Thoracic aorta (tissue), 2 donors: ENCODE measurements at places on chromosomes 13 and 19. TPM values are rescaled to one million over a fixed set of nuclear protein-coding genes. Genes with fewer than 3 reads are reported as not detected.

DNA sequence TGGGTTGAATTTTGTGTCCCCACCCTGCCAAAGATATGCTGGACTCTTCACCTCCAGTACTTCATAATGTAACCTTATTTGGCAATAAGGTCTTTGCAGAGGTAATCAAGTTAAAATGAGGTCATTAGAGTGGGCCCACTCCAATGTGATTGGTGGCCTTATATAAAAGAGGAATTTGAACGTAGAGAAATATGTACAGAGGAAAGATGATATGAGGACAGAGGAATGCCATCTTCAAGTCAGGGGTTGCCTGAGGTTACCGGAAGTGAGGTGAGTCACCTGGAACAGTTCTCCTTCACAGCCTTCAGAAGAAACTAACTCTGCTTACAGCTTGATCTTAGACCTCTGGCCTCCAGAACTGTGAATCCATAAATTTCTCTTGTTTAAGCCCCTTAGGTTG lies 69.9 kb downstream of the GPC5 start:
- no peak for DNase-seq
- H3K27ac ChIP-seq: no peak overlapping the region
- H3K36me3 ChIP-seq: no peaks in the 10 kb centered on the region
- no peak overlapping the region for H3K4me3 ChIP-seq

DNA sequence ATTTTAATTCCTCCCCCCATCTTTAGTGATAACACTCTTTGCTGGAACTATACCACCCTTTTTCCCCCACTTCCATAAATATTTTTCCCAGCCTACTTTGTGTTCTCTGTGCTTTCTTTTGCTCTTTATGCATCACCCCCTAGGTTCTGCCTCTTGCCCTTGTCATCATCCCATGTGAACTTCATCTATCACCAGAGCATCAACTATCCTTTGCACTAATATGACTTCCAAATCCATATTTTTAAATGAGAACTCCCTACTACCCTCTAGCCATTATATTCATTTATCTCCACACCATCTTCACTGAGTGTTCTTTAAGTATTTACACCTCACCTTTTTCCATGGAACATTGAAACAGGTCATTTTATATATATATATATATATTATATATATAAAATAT lies 452.7 kb downstream of the FOXO1 start:
- no peak for DNase-seq
- H3K27me3 ChIP-seq: no peaks in the 10 kb centered on the region
- no peak overlapping the region for H3K27ac ChIP-seq
- H3K36me3 ChIP-seq: no peaks in the 10 kb centered on the region
- no peak overlapping the region for H3K4me3 ChIP-seq

GRCh38 chr19:55678121-55678671 lies 3.2 kb downstream of the EPN1 start:
- no peak for DNase-seq
- peaks cover 37% of the 10 kb centered on the region for H3K36me3 ChIP-seq
- peak overlapping the region; percentile 27 for H3K27ac ChIP-seq
- H3K4me1 ChIP-seq: peaks cover 44% of the 10 kb centered on the region
- H3K27me3 ChIP-seq: no peaks in the 10 kb centered on the region
- peak overlapping the region; percentile 11 for H3K4me3 ChIP-seq

The AP1M2 gene
- not detected for total RNA-seq

DNA sequence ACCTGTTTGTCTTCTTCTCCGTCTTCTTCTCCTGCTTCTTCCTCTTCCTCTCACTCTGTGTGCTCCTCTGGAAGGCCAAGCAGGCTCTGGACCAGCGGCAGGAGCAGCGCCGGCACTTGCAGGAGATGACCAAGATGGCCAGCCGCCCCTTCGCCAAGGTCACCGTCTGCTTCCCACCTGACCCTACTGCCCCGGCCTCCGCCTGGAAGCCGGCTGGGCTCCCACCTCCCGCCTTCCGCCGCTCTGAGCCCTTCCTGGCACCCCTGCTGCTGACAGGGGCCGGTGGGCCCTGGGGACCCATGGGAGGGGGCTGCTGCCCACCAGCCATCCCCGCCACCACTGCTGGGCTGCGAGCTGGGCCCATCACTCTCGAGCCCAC lies 13.9 kb downstream of the CNFN start:
- DNase-seq: no peak
- peaks cover 4% of the 10 kb centered on the region for H3K36me3 ChIP-seq
- no peak overlapping the region for H3K4me3 ChIP-seq
- no peaks in the 10 kb centered on the region for H3K27me3 ChIP-seq
- H3K27ac ChIP-seq: no peak overlapping the region

GRCh38 chr19:789701-790060 lies 7.6 kb upstream of the PTBP1 start:
- H3K36me3 ChIP-seq: no peaks in the 10 kb centered on the region
- H3K4me1 ChIP-seq: no peaks in the 10 kb centered on the region
- no peak overlapping the region for H3K4me3 ChIP-seq
- H3K27ac ChIP-seq: no peak overlapping the region
- DNase-seq: no peak

- H3K36me3 ChIP-seq: no peaks in the 10 kb centered on the region
- no peak for DNase-seq
- no peaks in the 10 kb centered on the region for H3K4me1 ChIP-seq
- no peak overlapping the region for H3K4me3 ChIP-seq
- H3K27ac ChIP-seq: no peak overlapping the region
These were observed 257.2 kb downstream of the FOXO1 start for GRCh38 chr13:40409278-40409677.

DNA sequence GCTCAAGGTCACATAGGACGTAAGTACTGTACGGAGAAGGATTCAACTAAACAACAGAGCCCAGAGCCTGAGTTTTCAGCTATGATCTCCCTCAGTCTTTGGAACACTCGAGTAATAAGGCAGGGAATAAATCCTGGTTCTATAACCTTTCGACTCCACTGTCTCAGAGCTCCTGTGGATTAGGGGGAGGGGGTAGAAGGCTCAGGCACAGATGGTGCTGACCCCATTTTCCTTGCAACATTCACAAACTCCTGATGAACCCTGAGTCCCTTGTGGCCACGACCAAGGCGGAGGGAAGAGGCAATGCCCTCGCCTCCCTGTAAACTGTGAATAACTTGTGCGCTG lies 21.4 kb downstream of the NOVA2 start:
- H3K27ac ChIP-seq: no peak overlapping the region
- H3K27me3 ChIP-seq: no peaks in the 10 kb centered on the region
- H3K4me3 ChIP-seq: no peak overlapping the region
- DNase-seq: no peak
- H3K36me3 ChIP-seq: no peaks in the 10 kb centered on the region

GRCh38 chr13:111265701-111266035 lies 54.8 kb upstream of the TEX29 start:
- H3K27me3 ChIP-seq: no peaks in the 10 kb centered on the region
- H3K27ac ChIP-seq: no peak overlapping the region
- H3K4me3 ChIP-seq: no peak overlapping the region

- DNase-seq: no peak
- H3K36me3 ChIP-seq: no peaks in the 10 kb centered on the region
- no peak overlapping the region for H3K4me3 ChIP-seq
- H3K27me3 ChIP-seq: no peaks in the 10 kb centered on the region
- H3K27ac ChIP-seq: no peak overlapping the region
These were observed 873.7 kb downstream of the SLITRK5 start for GRCh38 chr13:88544836-88545235.

GRCh38 chr13:110113284-110113764 lies 193.6 kb downstream of the COL4A1 start:
- no peak for DNase-seq
- no peaks in the 10 kb centered on the region for H3K36me3 ChIP-seq
- H3K27ac ChIP-seq: no peak overlapping the region
- peaks cover 10% of the 10 kb centered on the region for H3K4me1 ChIP-seq

The MBD3L3 gene
- not detected for total RNA-seq

GRCh38 chr13:110259651-110260050 lies 47.3 kb downstream of the COL4A1 start:
- H3K27ac ChIP-seq: peak overlapping the region; percentile 65
- H3K27me3 ChIP-seq: peaks cover 5% of the 10 kb centered on the region
- H3K36me3 ChIP-seq: no peaks in the 10 kb centered on the region
- DNase-seq: no peak
- peak overlapping the region; percentile 13 for H3K4me3 ChIP-seq

The TNNI3 gene
- total RNA-seq: not detected

- DNase-seq: no peak
- H3K4me3 ChIP-seq: no peak overlapping the region
- H3K36me3 ChIP-seq: no peaks in the 10 kb centered on the region
- H3K27me3 ChIP-seq: no peaks in the 10 kb centered on the region
- no peaks in the 10 kb centered on the region for H3K4me1 ChIP-seq
These were observed 99.0 kb upstream of the TNFSF11 start for GRCh38 chr13:42474954-42475353.

- no peaks in the 10 kb centered on the region for H3K36me3 ChIP-seq
- no peak for DNase-seq
- H3K27me3 ChIP-seq: no peaks in the 10 kb centered on the region
These were observed 219.2 kb upstream of the IRS2 start for GRCh38 chr13:110005563-110005962.

DNA sequence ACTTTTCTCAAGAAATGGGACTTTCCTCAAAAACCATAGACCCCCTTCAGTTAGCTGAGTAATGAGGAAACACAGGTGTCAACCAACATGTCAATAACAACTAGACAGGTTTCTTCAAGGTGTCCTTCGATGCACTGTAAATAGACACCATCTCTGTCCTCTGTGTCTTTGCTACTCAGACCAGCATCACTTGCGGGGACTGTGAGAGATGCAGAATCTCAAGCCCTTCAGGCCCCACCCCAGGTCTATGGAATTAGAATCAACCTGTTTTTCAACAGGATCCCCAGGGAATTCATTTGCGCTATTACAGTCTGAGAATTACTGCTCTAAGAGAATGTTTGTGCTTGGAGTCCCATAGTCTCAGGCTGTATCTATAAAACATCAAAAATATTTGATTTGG lies 469.9 kb downstream of the COG6 start:
- H3K27me3 ChIP-seq: no peaks in the 10 kb centered on the region
- peaks cover 20% of the 10 kb centered on the region for H3K4me1 ChIP-seq
- H3K27ac ChIP-seq: no peak overlapping the region
- no peak overlapping the region for H3K4me3 ChIP-seq

DNA sequence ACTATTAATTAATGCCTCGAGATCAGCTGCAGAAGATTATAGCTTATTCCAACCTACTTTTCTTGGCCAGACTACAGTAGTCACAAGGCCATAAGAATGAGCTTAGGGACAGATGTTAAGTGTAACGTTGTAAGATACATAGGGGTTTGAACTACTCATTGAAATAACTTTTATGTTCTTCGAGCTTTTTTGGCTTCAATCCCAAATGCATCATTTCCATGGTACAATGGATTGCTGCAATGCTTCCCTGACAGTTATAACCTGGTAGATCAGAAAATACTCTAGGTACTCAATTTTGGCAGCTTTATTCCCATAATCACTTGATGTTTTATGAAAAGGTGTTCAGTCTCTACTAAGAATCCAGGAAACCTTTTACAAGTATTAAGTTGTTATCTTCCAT lies 2216.7 kb upstream of the PCDH20 start:
- H3K27me3 ChIP-seq: no peaks in the 10 kb centered on the region
- H3K36me3 ChIP-seq: no peaks in the 10 kb centered on the region
- no peaks in the 10 kb centered on the region for H3K4me1 ChIP-seq
- no peak for DNase-seq
- H3K4me3 ChIP-seq: no peak overlapping the region
- H3K27ac ChIP-seq: no peak overlapping the region

DNA sequence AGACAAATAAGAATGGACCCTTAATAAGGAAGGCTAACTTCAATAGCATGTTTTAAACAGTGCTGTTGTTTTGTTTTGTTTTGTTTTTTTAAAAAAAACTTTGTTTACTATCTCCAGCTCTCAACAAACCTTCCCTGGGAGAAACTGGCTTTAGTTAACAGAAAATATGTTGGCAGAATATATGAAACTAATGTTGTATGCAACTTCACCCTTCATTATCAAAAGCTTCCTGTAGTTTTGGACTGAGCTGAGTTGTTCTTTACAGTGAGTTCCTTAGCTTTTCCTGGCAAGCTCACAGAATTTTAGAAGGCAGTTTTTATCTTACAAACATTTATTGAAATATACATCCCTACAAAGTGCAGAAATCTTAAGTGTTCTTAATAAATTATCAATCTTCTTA lies 2480.7 kb upstream of the PCDH20 start:
- no peaks in the 10 kb centered on the region for H3K36me3 ChIP-seq
- H3K4me1 ChIP-seq: no peaks in the 10 kb centered on the region
- DNase-seq: no peak
- H3K4me3 ChIP-seq: no peak overlapping the region
- no peaks in the 10 kb centered on the region for H3K27me3 ChIP-seq
- no peak overlapping the region for H3K27ac ChIP-seq

The CELF5 gene
- total RNA-seq: not detected

The LYPD5 gene
- 5.9 TPM for total RNA-seq

DNA sequence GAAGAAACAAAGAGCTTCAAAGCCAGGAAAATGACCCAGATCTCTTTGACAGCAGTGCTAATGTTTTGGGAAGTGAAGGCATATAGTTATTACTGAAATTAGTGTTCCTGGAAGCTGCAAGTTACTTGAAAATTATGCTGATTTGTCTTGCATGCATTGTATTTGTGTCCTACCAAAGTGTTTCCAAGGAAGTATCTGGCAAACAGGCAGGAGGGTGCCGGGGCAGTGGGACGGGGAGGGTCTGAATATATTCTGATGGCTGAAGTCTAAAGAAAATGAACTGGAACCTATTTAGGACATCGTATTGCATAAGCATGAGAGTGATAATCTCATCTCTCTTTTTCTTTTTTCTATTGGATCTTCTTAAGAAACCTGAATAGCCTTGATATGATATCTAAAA lies 9.0 kb downstream of the RNASEH2B start:
- H3K4me3 ChIP-seq: no peak overlapping the region
- no peaks in the 10 kb centered on the region for H3K36me3 ChIP-seq
- H3K4me1 ChIP-seq: peaks cover 6% of the 10 kb centered on the region
- no peaks in the 10 kb centered on the region for H3K27me3 ChIP-seq

DNA sequence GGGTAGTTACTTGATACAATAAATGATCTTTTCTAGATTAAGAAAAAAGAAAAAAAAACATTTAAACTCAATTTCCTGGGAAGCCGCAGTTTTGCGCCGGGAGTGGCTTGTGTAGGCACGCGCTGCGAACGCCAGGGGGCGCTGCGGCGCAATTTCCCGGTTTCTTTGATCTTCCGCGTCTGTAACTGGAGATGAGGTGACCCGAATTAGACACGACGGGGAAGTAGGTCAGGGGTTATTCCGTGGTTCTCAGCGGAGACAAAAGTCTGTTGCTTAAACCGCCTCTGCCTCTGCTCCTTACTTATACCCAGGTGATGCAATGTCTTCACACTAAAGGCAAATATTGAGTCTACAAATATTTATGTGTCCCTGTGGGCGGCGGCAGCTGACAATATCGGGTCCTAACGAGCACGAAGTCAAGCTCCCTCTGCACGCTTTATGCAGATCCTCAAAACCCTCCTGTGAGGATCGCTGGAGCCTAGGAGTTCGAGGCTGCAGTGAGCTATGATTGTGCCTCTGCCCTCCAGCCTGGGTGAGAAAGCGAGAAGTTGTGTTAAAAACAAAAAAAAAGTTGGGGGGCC lies 15.2 kb downstream of the STXBP2 start:
- no peaks in the 10 kb centered on the region for H3K36me3 ChIP-seq
- H3K4me3 ChIP-seq: peak overlapping the region; percentile 49
- no peaks in the 10 kb centered on the region for H3K27me3 ChIP-seq
- no peak overlapping the region for H3K27ac ChIP-seq
- no peak for DNase-seq
- peaks cover 5% of the 10 kb centered on the region for H3K4me1 ChIP-seq

GRCh38 chr13:92187378-92187989 lies 789.1 kb downstream of the GPC5 start:
- no peaks in the 10 kb centered on the region for H3K4me1 ChIP-seq
- H3K36me3 ChIP-seq: no peaks in the 10 kb centered on the region
- H3K27me3 ChIP-seq: no peaks in the 10 kb centered on the region
- H3K4me3 ChIP-seq: no peak overlapping the region
- no peak overlapping the region for H3K27ac ChIP-seq
- DNase-seq: no peak
